ENCODE measurements at places on chromosomes 16 and 17.
A peak's percentile ranks its signal among the peaks of the same experiment; 100 is the strongest.

- no peak for DNase-seq
Measured at GRCh38 chr16:85090873-85091521, 21.3 kb downstream of the CIBAR2 start.

GRCh38 chr16:62954144-62955032 lies 918.1 kb upstream of the CDH8 start:
- DNase-seq, result peak; percentile 65

DNA sequence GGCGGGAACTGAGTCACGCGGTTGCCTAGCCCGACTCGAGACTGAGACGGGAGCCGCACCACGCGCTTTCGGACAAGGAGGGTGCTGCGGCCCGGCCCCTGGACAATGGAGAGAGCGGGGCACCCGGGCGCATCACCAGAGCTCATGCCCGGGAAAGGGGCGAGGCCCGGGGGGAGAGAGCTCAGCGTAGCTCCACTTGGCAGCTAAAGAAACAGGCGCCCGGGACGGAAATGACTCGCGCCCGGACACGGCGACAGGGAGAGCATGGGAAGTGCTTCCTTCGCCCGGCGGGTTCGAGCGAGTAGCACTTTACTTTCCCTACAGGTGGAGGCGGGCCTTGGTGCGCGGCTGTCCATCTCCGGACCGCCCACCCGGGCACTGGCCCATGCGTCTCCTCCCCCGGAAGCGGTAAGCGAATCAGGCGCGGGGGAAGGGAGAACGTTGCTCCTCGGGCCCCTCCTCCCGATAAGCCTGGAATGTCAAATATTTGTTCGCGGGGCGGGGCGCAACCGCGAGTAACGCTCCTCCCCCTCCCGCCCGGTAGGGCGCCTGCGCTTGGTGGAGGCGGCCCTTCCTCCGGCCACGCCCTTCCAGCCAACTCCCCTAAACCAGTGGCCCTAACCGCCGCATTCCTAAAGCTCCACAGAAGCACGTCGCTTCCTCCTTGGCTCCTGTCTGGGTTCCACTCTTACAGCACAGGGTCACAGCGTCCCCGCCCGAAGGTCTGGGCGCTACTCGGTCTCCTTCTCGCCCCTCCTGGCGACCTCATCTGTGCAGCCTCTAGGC lies 1.5 kb upstream of the ESRP2 start:
- DNase-seq, result peak; percentile 99

DNA sequence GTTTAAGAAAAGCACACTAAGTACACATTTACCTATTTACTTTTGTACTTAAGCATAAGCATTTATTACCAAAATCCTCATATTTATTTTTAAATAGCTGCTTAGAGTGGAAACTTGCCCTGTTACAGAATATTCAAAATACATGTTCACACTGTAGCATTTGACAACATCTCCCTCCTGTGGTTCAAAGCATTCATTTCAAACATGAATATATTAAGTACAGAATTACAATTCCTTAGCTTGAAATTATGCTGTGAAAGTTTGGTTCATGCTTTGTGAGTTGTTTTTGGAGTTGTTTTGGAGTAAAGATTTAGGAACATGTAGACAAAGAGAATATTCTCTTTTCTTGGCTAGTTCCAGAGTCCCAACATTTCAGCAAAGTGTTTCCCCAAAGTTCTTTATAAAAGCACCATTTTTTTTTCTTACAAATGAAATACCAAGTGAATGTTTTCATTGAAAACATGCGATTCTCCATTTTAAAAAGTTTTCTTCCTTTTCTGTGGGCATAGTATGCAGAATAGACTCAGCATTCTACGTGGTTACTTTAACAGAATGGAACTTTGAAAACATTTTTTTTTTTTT lies 33.2 kb downstream of the TUBD1 start:
- no peak for DNase-seq

- DNase-seq, result no peak
Measured at GRCh38 chr17:59621771-59622170, 2.1 kb downstream of the CLTC start.
